ENCODE measurements at places on chromosomes 6 and 20.

- no peak for DNase-seq
Observed at GRCh38 chr6:3765415-3765814, 13.9 kb upstream of the PXDC1 start.

GRCh38 chr6:149925974-149926777 is 3.3 kb upstream of the RAET1G start:
- DNase-seq: peak; percentile 82

GRCh38 chr6:37069639-37070038 is 64.2 kb downstream of the FGD2 start:
- DNase-seq: no peak

GRCh38 chr6:25280344-25281074 is 1.3 kb downstream of the CARMIL1 start:
- no peak for DNase-seq

DNA sequence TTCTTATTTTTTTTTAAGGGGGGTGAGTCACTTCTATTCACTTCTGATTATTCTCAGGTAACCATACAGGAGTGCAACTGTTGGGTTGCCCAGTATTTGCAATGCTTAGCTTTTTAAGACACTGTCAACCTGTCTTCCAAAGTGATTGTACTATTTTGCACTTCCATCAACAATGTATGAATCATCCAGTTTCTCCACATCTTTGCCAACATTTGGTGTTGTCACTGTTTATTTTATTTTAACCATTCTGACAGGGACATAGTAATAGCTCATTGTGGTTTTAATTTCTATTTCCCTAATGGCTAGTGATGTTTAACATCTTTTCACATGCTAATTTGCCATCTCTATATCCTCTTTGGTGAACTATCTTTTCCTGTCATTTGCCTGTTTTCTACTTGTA is 1.4 kb upstream of the SLC13A3 start:
- DNase-seq: no peak

GRCh38 chr6:88705601-88706000 is 257.8 kb downstream of the RNGTT start:
- DNase-seq: no peak

DNA sequence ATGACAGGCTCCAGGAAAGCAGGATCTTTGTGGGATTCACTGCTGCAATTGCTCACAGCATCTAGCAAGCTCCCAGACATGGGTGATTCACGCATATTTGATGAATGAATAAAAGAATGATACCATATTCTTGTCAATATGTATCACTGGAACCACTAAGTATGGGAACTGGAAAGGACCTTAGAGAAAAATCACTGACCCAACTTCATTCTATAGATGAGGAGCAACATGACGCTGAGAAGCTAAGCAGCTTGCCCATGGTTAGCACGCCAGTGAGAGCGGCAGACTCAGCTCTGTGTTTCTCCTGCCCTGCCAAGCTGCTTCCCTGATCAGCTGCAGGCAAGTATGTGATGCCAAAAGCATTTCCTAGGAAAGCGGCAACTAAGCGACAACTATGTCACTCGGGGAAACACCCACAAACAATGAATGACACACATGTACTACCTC is 66.8 kb downstream of the PPP1R3G start:
- no peak for DNase-seq

- DNase-seq: no peak
Observed at GRCh38 chr6:31666337-31666965, 571 bp downstream of the CSNK2B start.

DNA sequence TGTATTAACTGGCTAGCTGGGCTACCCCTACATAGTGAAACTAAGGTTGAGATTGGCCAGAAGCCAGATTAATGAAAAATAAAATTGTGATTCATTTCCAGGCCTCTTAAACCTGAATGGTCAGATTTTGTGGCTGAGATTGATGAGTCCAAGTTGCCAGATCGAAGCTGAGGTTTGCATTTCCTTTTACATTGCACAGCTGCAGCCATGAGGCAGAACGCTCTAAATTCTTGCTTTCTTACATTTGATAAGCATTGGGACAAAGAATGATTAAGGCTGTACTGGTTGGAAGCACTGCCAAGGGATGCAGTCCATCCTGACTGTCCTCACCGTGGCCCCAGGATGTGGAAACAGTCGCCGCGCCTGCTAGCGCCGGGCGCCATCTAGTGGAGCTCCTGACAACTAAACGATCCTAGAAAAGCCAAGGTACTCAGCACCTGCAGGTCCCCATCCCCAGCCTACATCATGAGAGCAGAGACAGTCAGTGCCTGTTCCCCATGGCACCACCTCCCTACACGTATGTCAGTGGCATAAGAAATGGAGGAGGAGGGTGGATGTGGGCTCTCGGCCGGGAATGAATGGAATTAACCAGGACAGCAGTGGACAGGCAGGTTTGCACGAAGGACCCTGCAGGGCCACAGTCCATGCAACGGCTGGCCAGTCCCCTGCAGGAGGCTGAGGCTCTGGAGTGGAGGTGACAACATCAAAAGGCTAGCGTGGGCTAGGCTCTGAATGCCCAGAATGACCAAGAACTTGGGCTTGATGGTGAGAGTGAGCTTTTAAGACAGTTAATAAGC is 19.0 kb downstream of the PXDC1 start:
- DNase-seq: peak; percentile 44

GRCh38 chr6:37417393-37417792 is 15.6 kb upstream of the CMTR1 start:
- DNase-seq: no peak

Measured in NCI-H2107 (cell line).